ENCODE measurements at places on chromosomes 5 and 9. TPM values are rescaled to one million over a fixed set of nuclear protein-coding genes. Genes with fewer than 3 reads are reported as not detected.

Gene CER1
- not detected for total RNA-seq

Gene IL31RA
- not detected for total RNA-seq

Gene TEX48
- total RNA-seq, result not detected

Gene LAMC3
- not detected for total RNA-seq

Gene SLC23A1
- total RNA-seq, result not detected

Gene NUTM2F
- not detected for total RNA-seq

Gene TRMO
- 26.5 TPM for total RNA-seq

Gene SSBP2
- 18.1 TPM for total RNA-seq

Gene ARHGEF39
- total RNA-seq, result 0.36 TPM

- no peak for DNase-seq
These were observed 367.1 kb downstream of the CDK5RAP2 start for GRCh38 chr9:120212853-120213200.

DNA sequence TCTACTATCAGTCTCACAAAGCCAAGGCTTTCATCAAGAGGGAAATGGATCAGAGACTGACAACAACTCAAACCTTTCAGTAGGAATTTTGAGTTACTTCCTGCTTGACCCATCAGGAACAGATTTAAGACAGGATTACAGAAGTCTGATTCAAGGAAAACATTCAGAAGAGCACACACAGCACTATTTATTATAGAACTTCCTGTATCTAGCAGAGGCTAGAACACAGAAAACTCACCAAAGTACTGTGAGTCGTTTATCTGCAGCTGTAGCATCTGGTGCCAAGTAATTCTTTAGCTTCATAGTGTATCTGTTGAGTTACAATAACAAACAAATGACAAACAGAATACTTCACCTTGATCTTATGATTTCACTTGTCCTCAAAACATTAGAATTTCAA lies 13.8 kb downstream of the LEAP2 start:
- no peak for DNase-seq

GRCh38 chr9:27425827-27426510 lies 98.1 kb upstream of the IFNK start:
- DNase-seq, result no peak

DNA sequence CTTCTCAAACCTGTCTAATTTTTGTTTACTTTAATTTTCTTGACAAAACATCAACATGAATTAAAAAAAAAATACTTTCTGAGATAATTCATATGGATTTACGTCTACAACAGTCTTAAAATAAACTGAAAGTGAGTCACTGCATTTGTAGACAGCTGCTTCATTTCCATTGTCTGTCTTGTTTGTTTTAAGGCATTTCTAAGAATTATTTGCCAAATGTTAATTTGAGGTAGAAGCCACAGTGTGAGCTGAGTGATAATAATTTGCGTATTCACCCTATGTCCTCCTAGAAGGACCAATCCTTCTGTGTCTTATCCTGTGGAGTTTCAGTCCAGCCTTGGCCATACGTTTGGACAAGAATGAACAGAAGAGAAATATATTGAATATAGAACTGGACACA lies 174.5 kb downstream of the CFAP90 start:
- DNase-seq, result no peak

DNA sequence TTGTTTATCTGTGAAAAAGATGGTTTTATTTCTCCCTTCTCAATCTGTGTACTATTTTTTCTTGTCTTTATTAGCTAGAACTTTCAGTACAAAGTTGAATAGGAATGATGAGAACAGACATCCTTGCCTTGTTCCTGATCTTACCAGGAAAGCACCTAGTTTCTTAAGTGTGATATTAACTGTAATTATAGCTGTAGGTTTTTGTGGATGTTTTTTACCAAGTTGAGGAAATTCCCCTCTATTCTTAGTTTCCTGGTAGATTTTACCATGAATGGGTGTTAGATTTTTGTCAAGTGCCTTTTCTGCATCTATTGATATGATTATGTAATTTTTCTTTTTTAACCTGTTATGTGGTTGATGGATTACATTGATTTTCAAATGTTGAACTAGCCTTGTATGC lies 68.7 kb downstream of the KCNN2 start:
- DNase-seq, result no peak

- DNase-seq, result no peak
These were observed 62.0 kb downstream of the CAVIN4 start for GRCh38 chr9:100639854-100640253.

DNA sequence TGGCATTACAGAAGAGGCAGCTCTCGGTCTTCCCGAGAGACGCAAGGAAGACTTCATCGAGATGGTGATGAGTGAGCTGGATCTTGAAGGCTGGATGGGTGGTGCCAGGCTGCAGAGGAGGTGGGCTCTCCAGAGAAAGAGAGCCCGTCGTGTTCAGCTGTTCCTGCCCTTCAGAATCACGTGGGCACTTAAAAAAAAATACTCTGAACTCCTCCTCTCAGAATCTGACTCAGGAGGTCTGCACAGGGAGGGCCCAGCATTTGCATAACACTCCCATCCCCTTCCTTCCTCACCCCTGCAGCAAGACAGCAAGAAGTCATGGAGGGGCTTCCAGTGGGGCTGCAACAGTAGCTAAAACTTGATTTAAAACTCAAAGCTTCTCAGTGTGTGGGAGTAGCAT lies 203.0 kb downstream of the ATPSCKMT start:
- DNase-seq, result no peak

GRCh38 chr9:129270205-129270604 lies 92.1 kb upstream of the IER5L start:
- DNase-seq, result no peak

DNA sequence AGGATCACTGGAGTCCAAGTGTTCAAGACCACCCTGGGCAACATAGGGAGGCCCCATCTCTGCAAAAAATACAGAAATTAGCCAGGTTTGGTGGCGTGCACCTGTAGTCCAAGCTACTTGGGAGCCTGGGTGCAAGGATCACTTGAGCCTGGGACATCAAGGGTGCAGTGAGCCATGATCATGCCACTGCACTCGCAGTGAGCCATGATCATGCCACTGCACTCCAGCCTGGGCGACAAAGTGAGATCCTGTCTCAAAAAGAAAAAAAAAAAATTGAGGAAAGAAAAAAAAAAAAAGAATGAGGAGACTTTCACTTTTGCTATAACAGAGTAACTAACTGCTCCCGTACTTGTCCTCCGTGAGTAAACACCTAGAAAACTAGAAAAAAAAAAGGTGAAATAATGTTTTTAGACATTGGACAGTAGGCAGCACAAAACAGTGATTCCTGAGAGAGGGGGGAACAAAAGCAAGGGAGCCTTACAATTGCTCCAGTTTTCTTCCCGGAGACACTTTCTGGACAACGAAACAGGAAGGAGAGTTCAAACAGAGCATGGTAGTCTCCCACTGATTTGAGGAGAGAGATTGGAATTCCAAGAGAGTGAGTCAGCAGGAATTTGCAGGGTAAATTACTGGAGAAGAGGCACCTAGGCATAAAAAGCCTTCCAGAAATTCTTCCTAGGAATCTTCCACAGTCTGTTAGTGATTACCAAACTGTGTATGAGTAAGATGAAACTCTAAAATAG lies 6.9 kb upstream of the ZBTB5 start:
- peak; percentile 82 for DNase-seq

GRCh38 chr9:79312686-79313421 lies 258.9 kb upstream of the TLE4 start:
- DNase-seq, result no peak

GRCh38 chr5:133372293-133372937 lies 239.9 kb downstream of the FSTL4 start:
- no peak for DNase-seq

- DNase-seq, result peak; percentile 65
These were observed 53.1 kb upstream of the ANKRD55 start for GRCh38 chr5:56286015-56286884.

DNA sequence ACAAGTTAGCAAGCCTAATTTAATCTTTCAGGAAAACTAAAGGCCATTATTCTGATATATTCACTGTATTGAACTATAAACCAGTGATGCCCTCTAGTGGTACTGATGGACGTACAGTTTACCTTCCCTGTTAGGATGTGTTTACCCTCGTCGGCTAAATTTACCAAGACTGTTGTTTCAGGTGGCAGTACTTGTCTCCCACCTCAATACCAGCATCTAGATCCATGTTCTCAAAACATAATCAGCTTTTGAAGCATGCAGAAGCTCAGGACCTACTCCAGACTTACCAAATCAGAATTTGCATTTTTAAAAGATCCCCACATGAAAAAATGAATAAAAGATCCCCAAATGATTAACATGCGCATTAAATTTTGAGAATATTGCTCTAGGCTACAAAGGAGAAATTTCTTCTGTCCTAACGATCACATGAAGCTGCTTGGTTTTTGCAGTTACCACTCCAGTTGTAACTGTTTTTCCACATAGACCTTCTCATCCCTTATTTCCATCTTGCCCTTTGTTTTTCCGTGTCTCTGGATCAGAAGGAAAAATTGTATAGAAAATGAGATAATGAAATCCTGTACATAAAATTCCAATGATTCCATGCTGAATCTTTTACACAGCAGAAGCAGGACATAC lies 3.2 kb upstream of the BAAT start:
- peak; percentile 62 for DNase-seq

GRCh38 chr9:128546504-128546903 lies 5.9 kb upstream of the SPTAN1 start:
- DNase-seq, result no peak

DNA sequence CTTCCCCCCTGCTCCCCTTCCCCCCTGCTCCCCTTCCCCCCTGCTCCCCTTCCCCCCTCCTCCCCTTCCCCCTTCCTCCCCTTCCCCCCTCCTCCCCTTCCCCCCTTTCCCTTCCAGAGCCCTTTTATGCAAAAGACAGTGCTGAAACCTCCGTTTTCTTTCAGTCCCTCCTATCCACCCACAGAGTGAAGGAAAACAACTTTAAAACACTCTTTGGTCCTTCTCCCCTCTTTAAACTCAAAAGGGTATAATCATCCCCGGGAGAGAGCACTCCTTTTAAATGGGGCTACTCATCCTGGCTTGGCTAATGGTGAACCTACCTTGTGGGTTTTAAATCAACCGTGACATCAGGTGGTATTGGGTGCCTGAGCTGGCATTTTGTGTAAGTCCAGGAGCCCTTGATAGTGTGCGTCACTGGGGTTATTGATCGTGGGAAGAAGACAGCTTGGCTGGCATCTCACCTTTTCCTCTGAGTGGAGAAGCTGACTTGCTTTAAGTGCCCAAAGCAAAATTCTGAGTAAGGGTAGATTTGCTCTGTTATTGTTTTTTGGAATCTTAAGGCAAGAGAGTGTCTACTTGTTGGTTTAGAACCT lies 2.7 kb downstream of the LARP1 start:
- DNase-seq, result no peak

DNA sequence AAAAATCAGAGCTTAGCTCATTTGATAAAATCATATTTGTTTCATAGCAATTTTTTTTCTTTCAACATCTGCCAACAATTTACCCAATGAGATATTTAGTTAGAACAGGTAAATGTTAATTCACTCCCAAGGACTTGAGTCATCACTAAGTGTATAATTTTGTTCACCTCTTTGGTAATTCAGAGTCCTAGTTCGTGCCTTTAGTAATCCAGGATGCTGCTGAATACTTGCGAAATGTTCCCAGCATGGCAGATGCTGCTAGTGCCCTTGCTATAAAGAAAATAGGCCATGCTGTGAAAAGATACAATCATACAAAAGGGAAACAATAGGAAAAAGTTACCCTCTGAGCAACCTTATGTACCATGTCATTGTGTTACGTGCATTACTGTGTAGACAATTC lies 210.5 kb downstream of the CSNK1G3 start:
- no peak for DNase-seq

- no peak for DNase-seq
These were observed 204.7 kb upstream of the RFX3 start for GRCh38 chr9:3730511-3730922.

DNA sequence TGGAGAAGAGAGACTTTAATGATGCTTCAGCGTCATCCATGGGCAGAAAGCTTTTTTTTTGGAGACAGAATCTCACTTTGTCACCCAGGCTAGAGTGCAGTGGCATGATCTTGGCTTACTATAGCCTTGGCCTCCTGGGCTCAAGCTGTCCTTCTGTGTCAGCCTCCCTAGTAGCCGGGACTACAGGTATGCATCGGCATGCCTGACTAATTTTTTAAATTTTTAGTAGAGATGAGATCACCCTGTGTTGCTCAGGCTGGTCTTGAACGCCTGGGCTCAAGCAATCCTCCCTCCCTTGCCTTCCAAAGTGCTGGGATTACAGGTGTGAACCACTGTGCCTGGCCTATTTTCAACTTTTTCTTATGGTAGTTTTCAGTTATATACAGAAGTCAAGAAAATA lies 23.2 kb downstream of the SPIN1 start:
- no peak for DNase-seq

DNA sequence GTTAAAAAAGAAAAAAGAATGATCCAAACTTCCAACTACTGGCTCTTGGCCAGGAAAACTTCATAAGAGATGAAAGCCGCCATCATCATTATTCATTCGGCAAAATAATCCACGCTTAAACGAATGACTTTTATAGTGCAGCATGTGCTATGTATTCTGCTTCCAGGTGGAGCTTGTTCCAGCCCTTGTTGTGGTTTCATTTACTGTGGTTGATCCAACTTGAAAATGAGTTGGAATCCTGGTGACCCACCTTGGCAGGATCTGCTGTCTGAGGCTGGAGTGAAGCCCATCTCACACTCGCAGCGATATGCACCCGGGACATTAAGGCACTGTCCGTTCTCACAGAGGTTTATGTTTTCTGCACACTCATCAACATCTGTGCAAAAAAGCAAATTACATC lies 209.6 kb downstream of the FBN2 start:
- no peak for DNase-seq
